ENCODE measurements at places on chromosomes 13 and 19.

DNA sequence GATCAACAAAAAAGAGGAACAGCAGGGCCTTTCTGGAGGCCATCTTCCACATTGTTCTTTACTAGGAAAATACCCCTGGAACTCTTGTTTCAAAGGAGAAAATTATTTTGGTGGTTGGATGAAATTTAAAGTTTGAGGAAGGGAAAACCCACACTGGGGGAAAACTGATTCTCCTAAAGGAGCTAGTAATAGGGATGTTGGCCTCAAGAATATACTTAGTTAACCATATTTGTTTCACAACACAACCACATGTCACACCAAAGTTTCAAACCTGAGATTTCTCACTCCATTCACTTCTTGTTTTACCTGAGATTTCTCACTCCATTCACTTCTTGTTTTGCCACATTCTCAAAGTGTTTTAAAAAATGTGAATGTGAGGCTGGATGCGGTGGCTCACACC is 2.8 kb upstream of the EPSTI1 start:
- no peak for DNase-seq

DNA sequence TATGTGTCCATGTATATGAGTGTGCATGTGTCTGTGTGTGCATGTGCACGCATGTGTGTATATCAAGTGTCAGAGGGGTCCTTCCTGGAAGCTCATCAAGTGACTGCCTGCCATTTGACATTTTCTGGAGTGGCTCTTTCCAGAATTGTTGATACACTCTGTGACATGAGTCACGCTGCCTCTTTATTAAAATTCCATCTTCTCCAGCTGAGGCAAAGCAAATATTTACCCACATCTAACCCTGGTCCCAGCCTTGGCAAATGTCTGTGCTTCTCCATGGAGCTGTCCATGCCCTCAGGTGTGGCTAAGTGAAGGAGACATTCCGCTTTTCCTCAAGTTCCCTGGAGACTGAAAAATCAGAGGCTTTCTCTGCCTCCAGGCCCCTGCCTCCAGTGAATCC is 88.2 kb upstream of the MBNL2 start:
- DNase-seq: no peak

GRCh38 chr19:2726904-2727639 is 5.9 kb upstream of the DIRAS1 start:
- no peak for DNase-seq

GRCh38 chr13:28964052-28964451 is 143.9 kb downstream of the MTUS2 start:
- DNase-seq: no peak

GRCh38 chr19:7492142-7492541 is 3.3 kb upstream of the PEX11G start:
- no peak for DNase-seq

- DNase-seq: no peak
Observed at GRCh38 chr13:28464861-28465460, 30.0 kb downstream of the FLT1 start.

Data from MM.1S (cell line).